ENCODE measurements at places on chromosomes 12 and 14.
A peak's percentile ranks its signal among the peaks of the same experiment; 100 is the strongest.

DNA sequence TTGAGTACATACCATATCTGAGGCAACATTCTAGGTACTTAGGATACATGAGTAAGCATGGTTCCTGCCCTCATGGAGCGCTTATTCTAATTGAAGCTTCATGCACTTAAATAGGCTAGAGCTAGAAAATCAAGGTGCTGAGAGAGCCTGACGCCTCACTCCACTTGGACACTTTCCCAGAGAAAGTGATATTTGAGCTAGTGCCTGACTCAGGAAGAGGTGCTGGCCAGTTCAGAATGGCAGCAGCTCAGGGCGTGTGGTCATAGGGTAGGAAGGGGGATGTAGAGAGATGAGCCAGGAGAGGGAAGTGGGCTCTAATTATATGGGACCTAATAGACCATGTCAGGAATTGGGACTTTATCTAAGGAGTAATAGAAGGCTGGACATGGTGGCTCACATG is 33.3 kb downstream of the TULP3 start:
- DNase-seq = no peak

DNA sequence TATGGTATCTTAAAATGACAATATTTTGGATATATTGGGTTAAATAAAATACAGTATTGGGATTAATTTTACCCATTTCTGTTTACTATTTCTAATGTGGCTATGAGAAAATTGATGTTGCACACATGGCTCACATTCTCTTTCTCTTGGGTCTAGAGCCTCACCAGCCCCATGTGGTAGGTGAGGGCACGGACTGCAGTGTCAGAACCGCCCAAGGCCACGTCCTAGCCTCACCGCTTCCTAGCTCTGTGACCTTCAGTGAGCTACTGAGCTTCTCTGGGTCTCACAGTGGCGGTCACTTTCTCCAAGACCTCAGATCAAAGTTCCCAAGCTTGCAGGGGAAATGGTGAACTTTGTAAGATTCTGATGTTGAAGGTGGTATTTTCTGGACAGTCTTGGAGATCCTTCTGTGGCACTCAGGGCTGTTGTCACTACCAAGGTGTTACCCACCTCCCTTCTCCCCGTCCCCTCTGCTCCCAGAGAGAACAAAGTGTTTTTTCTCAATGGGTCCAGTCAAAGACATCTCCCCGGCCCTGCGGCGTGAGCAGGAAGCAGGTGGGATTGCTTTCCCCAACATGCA is 87.6 kb downstream of the RIN3 start:
- no peak for DNase-seq

GRCh38 chr14:104638190-104638589 is 33.6 kb upstream of the TMEM179 start:
- DNase-seq = no peak

GRCh38 chr14:99320105-99320572 is 48.1 kb upstream of the BCL11B start:
- DNase-seq = no peak

GRCh38 chr12:120474616-120474960 is 5.0 kb upstream of the SRSF9 start:
- DNase-seq = no peak

GRCh38 chr12:83335748-83336147 is 649.0 kb downstream of the TMTC2 start:
- no peak for DNase-seq

GRCh38 chr12:89379148-89379838 is 27.0 kb upstream of the DUSP6 start:
- no peak for DNase-seq

- no peak for DNase-seq
Observed at GRCh38 chr12:75479963-75480461, 543 bp upstream of the GLIPR1 start.

DNA sequence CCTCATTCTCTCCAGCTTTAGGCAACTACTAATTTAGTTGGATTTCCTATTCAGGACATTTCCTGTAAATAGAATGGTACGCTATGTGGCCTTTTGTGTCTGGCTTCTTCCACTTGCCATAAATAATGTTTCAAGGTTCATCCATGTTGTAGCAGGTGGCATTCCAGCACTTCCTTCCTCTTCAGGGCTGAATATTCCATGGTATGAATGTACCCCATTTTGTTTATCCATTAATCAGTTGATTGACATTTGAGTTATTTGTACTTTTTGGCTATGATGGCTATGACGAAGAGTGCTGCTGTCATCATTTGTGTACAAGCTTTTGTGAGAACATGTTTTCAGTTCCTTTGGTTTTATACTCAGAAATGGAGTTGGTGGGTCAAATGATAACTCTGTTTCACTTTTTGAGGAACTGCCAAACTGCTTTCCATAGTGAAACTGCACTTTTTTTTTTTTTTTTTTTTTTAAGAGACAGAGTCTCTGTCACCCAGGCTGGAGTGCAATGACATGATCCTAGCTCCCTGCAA is 6.5 kb upstream of the CDK2AP1 start:
- peak; percentile 87 for DNase-seq

DNA sequence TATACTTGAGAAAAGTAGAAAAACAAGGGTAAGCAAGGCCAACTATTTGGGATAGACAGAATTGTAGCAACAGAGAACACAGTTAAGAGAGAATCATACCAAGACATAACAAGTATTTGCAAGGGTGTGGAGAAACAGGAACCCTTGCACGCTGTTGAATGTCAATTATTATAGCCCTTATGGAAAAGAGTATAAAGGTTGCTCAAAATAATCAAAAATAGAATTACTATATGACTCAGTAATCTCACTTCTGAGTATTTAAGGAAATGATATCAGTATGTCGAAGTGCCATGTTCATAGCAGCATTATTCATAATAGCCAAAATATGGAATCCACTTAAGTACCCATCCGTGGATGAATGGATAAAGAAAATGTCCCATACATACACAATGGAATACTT is 193.3 kb downstream of the PHLDA1 start:
- no peak for DNase-seq

DNA sequence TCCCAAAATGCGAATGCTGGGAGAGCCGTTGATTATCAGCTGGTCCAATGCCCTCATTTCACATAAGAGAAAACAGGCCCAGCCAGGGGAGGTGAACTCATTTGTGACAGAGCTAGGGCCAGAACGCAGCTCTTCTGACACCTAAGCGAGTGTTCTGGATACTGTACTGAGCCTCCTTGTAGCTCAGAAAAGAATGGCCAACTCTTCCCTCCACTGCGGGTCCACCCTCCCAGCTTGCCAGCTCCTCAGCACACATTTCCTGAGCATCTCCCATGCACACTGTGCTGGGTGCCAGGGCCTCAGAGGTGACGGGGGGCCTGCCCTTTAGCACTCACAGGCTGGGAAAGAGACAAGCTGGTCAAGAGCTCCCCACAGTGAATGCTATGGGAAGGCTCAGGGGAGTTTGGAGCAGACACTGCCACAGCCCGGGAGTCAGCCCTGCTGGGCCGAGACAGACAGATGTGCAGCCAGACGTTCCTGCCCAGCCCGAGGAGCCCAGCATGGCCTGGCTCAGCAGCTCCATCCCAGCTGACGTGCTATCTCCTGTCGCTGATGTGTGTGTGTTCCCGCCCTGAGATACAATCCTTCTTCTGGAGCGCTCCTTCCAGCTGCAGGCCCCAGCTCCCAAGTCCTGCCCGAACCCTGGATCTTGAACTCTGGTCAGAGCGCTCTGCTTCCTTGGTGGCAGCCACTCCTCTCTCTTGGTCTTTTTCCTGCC is 3.5 kb downstream of the CMTM5 start:
- DNase-seq = no peak

GRCh38 chr12:22765421-22766130 is 140.6 kb downstream of the ETNK1 start:
- no peak for DNase-seq

- no peak for DNase-seq
Observed at GRCh38 chr14:99463974-99464373, 16.7 kb downstream of the SETD3 start.

DNA sequence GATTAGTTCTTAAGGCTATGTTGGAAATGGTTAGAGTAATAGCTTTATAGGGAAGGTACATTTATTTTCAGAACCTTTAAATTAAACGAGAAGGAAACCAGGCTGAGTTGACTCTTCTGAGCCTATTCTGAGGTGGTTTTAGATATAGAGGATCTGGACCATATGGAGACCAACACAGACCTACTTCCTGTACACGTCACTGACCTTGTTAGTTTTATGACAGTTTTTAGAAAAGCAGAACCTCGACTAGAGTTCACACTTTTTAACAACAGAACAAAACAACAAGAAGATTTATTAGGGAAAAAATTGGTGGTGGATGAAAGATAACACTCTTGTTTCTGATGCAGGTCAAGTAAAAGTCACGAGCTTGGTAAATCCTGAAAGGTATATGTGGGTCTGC is 107.1 kb downstream of the NPAS3 start:
- DNase-seq = no peak

DNA sequence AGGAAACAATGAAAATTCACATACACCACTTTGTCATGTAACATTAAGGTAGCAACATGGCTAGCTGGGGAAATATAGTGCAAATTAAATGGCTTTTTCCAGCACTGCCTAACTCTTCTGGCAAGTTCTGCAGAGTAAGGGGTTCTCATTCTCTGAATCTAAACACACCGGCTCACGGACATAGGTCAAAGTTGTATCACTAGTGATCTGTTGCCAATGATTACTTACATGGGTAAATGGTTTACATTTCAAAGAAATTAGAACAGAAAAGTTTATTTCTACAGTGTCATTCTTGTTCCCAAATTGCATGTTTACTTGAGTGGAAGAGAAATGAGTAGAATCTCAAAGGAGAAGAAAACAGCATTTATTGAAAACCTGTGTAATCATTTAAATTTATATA is 381.9 kb downstream of the PRKD1 start:
- DNase-seq = no peak

DNA sequence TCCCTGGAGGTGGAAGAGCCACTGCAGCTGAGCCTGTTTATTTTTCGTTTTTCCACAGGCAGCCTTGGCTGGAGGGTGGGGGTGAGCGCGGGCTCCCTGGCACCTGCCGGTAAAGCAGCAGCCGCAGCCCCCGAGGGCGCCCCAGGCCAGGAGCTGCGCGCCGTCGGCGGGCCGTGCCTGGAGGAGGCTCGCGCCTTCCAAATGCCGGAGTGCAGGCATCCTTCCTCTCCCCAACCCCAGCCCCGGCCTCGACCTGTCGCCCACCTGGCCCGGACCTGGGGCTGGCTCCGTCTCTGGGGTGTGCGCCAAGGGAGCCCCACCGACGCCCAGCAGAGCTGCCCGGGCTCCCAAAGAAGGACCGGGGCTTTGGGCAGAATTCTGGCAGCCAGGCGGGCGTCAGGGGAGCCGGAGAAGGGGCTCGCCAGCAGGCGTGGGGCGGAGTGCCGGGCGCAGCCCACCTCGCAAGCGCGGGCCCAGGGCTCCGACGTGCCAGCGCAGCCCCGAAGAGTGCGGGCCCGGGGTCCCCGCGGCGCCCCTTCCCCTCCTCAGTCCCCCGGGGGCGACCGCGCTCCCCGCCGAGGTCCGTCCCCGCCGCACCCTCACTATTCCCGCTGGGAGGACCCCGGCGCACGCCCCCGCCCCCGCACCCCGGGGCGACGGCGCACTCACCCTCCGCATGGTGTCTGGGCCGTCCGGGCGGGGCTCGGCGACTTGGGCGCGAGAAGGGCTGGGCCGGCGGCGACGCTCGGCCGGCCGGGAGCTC is 130.3 kb downstream of the NDUFA12 start:
- no peak for DNase-seq

DNA sequence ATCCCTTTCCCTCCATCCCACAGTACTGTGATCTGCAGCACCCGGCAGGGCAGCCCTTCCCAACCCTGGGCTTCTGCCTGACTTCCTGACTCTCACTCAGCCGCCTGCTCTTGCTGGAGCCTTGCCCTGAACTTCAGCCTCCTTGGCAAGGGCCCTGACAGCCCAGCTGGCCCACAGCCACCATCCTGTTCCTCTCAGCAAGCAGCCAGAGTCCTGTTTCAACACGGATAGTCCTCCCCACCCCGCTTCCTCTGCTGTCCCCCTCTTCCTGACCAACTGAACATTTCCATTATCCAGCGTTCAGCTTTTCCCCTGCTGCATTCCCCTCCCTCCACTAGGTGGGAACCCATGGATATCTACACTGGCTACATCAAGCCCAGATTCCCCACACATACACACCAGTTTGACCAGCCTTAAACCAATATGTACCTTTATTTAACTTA is 74.0 kb upstream of the MDM1 start:
- no peak for DNase-seq

Measured in GM12864 (cell line).